ENCODE measurements at places on chromosomes 6 and 20. TPM values are rescaled to one million over a fixed set of nuclear protein-coding genes. Genes with fewer than 3 reads are reported as not detected.

- no peak for DNase-seq
Measured at GRCh38 chr20:7736336-7736735, 203.9 kb downstream of the HAO1 start.

GRCh38 chr20:53872561-53873229 is 197.7 kb downstream of the BCAS1 start:
- no peak for DNase-seq

GRCh38 chr6:6152060-6152459 is 145.3 kb upstream of the NRN1 start:
- no peak for DNase-seq

- no peak for DNase-seq
Measured at GRCh38 chr6:161274488-161274858, 612 bp upstream of the AGPAT4 start.

- no peak for DNase-seq
Measured at GRCh38 chr6:83914953-83915352, 55.5 kb downstream of the CYB5R4 start.

Gene FBXL4
- 11.1 TPM for polyA plus RNA-seq

Gene SLC25A27
- polyA plus RNA-seq = 1.7 TPM

Gene DIDO1
- polyA plus RNA-seq = 14.7 TPM

Gene FNDC11
- 5.5 TPM for polyA plus RNA-seq
